ENCODE measurements at places on chromosomes 1 and 21. TPM values are rescaled to one million over a fixed set of nuclear protein-coding genes. Genes with fewer than 3 reads are reported as not detected.
A peak's percentile ranks its signal among the peaks of the same experiment; 100 is the strongest.

- peak; percentile 63 for DNase-seq
Observed at GRCh38 chr1:93847811-93848288, 31.2 kb downstream of the DNTTIP2 start.

- no peak for DNase-seq
Observed at GRCh38 chr1:109197158-109198042, 16.3 kb upstream of the SARS1 start.

WLS gene
- 153 TPM for polyA plus RNA-seq

DNA sequence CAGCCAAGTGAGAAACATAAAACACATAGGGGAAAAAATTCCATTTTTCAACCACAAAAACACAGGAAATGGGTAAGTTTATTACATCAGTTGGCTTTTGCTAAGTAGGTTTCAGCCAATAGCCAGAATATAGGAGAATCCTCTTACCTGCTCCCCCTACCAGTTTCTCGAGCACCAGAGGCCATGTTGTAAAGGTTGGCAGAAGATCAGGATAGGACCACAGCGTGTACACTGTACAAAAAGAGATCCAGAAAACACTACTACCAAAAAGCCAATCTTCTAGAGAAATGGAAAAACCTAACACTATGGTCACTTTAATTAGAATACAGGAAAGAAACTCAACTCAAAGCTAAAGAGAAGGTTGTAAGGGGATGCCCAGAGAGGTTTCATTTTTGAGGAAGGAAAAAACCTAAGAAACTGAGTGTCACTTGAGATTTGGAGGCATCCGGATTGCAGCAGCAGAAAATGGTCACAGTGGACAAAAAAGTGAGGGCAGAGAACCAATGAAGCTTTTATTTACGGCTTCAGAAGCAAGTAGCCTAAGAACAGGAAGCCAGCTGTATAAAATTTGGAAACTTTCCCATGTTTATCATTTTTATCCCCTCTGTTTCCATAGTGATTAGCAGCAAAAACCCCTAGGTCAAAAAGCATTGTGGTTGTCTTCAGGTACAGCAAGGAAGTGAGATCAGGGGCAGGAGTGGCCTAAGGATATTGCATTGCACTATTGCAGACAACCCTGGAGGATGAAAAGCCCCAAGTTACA, 2.9 kb downstream of the EIF2D start:
- DNase-seq = no peak

- DNase-seq = no peak
Observed at GRCh38 chr1:228288536-228289238, 80.8 kb downstream of the OBSCN start.

- DNase-seq = no peak
Observed at GRCh38 chr1:15279576-15280230, 32.7 kb downstream of the FHAD1 start.

GRCh38 chr1:92409946-92410549, 76.7 kb downstream of the GFI1 start:
- DNase-seq = no peak

- DNase-seq = peak; percentile 11
Observed at GRCh38 chr1:224245188-224245587, 62.1 kb downstream of the DEGS1 start.

DNA sequence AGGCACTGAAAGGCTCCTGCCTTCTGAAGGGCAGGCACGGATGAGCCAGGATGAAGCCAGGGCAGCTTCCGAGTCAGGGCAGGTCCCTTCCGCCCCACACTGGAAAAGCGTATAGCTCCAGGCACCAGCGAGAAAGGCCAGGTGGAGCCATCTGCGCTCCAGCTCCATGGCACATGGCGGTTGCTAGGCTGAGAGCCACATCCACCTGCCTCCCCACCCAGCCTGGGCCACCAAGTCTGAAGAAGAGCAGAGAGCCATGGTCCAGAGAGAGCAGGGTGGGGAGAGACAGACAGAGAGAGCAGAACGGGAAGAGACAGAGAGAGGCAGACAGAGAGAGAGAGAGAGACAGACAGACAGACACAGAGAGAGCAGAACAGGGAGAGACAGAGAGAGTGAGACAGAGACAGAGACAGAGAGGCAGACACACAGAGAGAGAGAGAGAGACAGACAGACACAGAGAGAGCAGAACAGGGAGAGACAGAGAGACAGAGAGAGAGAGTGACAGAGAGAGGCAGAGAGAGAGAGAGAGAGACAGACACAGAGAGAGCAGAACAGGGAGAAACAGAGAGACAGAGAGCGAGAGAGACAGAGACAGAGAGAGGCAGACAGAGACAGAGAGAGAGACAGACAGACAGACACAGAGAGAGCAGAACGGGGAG, 5.2 kb downstream of the FNDC10 start:
- no peak for DNase-seq

TMEM52 gene
- polyA plus RNA-seq = 1.1 TPM

DONSON gene
- polyA plus RNA-seq = 51.4 TPM

GRCh38 chr1:188723332-188724020, 1754.2 kb downstream of the BRINP3 start:
- DNase-seq = no peak

GRCh38 chr1:209965996-209966395, 28.0 kb downstream of the SYT14 start:
- no peak for DNase-seq

- no peak for DNase-seq
Observed at GRCh38 chr1:23436520-23437354, 12.2 kb upstream of the TCEA3 start.

CLDN17 gene
- polyA plus RNA-seq = not detected

DNA sequence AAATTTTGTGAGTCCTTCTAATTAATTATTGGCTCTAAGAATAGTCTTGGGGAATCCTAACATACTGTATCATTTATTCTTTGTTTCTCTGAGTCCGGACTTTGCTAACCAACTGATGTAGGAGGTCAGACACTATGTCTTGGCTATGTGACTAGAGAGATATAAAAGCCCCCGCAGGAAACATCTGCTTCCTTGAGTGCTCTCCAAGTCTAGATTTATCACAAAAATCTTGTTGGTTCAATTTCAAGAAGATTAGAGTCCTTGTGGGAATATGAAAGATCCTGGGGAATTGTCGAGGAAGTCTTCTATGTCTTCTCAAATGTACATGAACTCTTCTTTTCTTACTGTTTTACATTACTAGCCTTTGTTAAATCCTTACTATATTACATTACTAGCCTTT, 1712.5 kb downstream of the NCAM2 start:
- DNase-seq = peak; percentile 1

ZNF670 gene
- 9.1 TPM for polyA plus RNA-seq

DNA sequence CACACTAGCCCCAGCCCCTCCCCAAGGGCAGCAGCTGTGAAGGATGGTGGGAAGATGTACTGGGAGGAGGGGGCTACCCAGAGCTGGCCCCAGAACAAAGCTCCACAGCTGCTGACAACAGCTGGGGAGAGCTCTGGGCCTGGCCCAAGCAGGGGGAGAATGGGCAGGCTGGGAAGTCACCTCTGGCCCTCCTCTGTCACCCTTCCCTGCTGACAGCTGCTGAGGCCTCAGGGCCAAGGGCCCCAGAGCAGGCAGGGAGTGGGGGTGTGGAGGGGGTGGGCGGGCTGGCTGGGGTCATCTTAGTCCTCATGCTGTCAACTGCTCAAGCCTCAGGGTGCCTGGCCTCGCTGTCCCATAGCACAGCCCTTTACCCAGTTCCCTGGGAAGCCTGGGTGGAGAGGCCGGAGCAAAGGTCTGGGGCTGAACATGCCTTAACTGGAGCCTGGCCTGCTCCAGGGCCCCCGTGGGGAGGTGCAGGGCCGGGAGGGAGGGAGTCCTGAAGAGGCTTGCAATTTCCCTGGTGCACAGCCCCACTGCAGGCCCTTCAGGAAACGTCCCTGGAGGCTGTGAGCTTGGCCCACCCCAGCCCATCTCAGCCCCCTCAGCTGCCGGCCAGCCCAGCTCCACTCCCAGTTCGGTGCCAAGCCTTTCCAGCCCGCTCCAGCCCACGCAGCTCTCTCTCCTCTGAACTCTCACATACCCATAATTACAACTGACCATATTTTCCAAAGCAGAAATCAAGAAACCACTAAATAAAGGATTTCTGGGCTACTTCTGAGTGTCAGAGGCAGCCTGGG, 25.7 kb downstream of the HSPG2 start:
- DNase-seq = no peak

- no peak for DNase-seq
Observed at GRCh38 chr21:26842300-26842699, 2.9 kb downstream of the ADAMTS1 start.

DNA sequence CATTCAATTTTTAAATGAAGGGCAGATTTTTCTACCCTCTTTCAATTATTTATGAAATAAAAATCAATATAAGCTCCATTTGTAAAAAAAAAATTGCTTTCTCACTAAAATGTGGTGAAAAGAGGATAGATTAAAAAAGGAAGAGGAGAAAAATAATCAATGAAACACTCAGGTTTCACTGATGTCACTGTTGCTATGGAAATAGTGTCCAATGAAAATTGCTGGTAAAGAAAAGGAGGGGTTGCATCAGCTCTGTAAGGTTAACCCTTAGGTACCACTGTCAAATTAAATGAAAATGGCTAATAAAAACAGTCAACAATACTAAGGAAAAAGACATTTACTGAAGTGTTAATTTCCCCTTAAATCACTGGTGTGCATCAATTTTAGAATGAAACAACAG, 91.6 kb upstream of the TTC39A start:
- DNase-seq = peak; percentile 65

DNA sequence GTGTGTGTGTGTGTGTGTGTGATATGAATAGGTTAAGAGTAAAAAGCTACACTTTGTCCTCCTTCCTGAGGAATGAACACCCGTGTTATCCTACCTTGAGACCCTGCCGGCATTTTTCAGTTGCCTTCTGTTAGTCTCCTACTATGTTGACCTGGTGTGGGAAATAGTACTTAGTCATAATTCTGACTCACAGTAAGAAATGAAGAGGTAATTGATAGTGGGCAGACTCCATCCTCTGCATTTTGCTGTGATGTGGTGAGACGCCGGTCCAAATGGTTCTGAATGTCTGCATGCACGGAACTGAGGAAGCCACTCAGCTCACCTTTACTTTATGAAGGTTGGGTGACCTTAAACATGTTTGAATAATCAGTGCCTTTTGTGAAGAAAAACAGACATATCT, 12.6 kb downstream of the CD101 start:
- DNase-seq = no peak

DNA sequence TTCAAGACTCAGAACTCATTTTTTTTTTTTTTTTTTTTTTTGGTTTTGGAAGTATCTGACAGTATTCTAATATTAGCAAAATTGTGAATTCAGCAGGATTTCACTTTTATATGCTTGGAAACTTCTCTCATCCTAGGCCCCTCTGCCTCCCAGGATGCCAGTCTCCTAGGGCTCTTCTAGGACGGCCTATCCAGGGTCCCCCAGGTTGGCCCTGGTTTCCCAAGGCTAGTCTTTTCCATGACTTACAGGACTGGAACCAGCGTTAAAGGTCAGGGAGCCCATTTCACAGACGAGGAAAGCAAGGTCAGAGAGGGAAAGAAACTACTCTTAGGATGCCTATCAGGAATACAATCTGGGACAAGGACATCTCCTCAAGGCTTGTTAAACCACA, 412.5 kb downstream of the PTPRU start:
- DNase-seq = no peak

UCK2 gene
- 24.0 TPM for polyA plus RNA-seq

Data from left kidney (tissue), 8 donors.